ENCODE measurements at places on chromosomes 1 and 21.
A peak's percentile ranks its signal among the peaks of the same experiment; 100 is the strongest.

- DNase-seq: peak; percentile 83
Observed at GRCh38 chr21:36125512-36126207, 9.2 kb upstream of the CBR3 start.

DNA sequence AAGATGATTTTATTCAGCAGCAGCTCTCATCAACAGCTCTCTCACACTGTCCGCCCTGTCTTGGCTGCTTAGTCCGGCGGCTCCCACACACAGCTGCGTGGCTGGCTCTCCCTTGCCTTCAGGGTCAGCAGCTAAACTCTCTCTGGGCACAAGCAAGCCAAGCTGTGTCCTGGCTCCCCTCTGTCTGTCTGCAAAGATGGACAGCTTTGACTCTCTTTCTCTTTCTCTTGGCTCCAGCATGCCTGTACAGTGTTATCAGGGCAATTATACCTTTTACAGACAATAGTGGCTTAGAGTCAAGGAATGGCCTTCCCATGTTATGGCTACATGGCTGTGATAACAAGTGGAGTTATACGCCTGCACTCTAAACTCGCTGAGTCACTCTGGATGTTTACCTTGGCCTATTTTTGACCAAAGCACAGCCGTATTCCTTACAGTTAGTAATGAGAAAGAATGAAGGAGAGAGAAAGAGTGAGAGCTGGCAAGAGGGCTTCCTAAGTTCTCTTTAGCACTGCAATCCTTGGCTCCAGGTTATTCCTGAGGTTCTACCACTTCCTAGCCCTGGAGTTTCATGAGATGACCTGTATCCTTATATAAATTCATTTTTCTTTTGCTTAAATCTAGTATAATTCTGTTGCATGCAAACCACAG is 59.9 kb upstream of the ZSWIM5 start:
- DNase-seq: no peak

DNA sequence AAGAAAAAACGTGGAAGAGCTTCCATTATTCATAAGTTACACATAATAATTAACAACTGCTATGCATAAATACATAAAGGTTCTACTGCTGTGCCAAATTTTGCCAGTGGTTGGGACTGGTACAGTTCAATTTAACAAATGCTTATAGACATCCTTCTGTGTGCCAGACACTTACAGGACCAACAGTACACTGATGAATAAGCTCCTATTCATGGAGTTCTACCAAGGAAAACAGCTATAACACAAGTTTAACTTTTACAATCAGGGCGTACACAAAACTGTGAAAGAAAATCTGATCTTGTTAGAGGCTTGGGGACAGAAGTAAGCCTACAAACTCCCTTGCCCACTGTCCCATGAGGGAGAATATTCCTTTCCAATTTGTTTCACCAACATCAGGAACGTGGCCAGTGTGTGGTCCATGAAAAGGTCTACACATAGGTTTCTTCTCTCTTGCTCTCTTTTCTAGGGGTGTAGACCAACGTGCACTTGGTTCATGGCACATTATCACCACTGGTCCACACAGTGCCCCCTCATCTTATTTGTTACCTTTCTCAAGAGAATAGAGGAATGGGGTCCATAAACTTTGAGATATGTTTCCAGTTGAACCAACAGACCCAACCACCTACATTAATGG is 10.1 kb downstream of the NRIP1 start:
- DNase-seq: no peak

DNA sequence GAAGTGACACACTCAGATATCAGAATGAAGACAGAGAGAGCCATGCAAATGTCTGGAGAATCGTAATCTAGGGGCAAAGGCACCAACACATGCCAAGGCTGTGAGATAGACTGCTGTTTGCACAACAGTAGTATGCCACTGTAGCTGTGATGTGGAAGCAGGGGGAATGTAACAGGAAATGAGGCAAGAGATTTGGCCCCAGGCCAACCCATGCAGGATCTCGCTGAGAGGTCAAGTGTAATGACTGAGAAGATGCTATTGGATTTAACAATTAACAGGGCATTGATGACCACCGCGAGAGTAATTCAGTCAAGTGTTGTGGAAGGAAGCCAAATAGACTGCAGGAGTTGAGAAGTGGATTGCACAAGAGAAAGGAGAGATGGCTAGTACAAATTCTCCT is 107.3 kb upstream of the ST6GALNAC5 start:
- DNase-seq: no peak
